ENCODE measurements at places on chromosomes 4 and X.
A peak's percentile ranks its signal among the peaks of the same experiment; 100 is the strongest.

DNA sequence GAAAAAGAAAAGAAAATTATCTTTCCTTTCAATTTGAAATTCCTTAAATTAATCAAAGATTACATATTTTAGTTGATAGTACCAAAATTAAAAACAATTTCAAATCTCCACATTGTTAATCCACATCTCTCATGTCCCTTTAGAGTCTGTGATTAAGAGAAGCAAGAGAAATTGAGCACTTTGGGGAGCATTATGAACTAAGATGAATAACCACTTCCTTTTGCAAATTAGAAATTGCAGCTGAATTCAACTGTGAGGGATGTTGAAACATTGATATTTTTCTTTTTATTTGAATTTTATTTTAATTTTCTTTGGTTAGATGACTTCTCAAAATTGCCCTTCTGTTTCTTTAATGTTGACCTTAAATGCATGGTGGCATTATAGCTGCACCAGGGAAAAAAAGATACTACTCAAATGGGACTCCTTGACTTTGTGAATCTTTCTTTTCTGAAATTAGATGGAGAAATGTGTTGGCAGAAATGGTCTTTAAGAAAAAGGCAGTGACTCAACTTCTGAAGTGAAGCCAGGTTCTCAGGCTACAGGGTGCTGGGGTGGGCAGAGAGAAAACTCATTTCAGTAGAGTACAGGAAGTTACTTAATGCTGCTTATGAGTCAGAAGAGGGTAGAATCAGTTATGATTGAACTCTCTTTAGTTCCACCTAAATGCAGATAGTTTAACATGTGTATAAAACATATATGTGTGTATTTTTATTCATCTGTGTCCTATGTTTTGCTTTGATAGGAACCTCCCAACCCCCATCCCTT is 92.0 kb upstream of the TNIP3 start:
- DNase-seq, result peak; percentile 24

- no peak for DNase-seq
These were observed 15.1 kb upstream of the MAD2L1 start for GRCh38 chr4:120081726-120082125.

- no peak for DNase-seq
These were observed 245.1 kb downstream of the PPP3CA start for GRCh38 chr4:101102114-101102742.

DNA sequence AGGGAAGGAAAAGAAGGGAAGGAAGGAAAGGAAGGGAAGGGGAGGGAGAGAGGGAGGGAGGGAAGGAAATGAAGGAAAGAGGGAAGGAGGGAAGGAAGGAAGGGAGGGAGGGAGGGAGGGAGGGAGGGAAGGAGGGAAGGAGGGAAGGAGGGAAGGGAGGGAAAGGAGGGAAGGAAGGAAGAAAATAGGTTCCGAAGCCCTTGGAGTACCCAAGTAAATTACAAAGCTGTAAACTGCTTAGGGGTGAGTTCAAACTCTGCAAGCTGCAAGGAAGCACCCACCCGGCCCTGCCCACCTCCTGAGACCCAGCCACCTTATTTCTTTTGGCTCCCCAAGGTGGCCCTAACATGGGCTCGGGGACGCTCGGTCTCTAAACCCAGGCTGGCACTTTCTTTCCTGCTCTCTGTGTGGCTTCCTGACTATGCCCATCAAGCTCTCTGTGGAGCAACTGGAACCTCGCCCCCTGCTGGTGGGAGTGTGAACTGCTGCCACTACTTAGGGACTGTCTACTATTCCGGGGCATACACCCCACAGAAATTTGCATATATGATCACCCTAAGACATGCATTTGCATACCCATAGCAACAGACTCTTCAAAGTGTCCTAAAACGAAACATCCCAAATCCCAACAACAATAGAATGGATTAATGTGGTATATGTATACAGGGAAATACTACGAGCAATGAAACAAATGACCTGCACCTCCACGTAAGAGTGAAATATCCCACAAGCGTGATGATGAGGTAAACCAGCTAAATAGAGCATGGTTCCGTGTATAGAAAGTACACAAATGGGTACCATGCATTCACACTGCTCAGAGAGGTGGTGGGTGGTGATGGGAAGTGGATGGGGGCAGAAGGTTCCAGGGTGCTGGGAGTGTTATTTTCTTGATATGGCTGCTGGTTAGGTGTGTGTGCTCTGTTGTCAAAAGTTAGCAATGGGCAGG is 151.7 kb upstream of the TBL1X start:
- DNase-seq, result peak; percentile 16

- peak; percentile 10 for DNase-seq
These were observed 373 bp downstream of the ELOVL6 start for GRCh38 chr4:110198049-110198434.

DNA sequence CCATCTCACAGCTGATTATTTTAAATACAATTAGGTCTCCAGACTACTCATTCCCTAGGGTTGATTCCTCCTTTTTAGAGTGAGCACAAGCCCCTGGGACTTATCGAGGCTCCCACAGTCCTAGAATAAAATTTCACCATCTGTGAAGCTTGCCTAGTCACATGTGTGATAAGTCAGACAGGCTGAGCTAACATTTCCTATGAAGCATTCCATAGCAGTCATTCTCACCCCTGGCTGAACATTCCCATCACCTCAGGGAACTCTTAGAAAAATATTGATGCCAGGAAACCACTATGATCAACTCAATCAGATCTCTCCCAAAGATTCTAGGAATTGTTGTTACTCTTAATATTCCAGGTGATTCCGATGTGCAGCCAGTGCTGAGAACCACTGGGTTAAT is 37.7 kb downstream of the ARHGEF9 start:
- DNase-seq, result no peak

- DNase-seq, result no peak
These were observed 484 bp downstream of the GALNTL6 start for GRCh38 chr4:171813526-171814250.

DNA sequence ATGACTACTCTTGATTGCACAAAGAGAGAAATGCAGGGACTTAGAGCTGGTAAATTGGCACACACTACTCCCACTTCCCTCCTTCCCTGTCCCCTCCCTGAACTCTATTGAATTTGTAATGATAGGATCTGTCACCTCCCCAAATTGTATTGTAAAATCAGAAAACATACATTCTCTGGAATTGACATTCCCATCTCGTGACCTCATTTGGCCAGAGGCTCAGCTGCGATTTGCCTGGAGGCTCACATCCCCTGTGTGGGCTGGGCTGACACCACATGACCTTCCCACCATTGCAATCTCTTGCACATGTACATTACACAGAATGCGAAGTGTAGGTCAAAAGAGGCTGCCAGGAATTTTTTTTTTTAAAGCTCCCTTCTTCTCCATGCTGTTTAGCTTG is 172.1 kb downstream of the MID1IP1 start:
- no peak for DNase-seq

DNA sequence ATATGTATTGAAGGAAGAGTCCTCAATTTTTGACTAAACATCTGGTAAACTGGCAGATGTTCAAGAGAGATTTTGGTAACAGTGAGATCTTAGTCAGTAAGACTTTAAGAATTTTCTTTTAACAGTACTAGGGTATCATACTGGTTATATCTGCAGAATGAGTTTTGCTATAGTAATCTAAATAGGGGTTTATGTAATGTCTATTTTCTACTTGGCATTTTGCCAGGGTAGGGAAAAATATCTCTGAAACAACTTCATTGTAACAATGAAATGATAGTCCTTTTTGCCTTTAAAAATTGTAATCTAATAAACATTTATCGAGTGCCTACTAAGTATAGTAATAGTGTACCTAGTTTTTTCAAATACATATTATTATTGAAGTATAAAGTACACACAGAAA is 32.1 kb downstream of the XK start:
- no peak for DNase-seq

GRCh38 chrX:108640817-108641216 is 95.5 kb downstream of the IRS4 start:
- DNase-seq, result no peak

- no peak for DNase-seq
These were observed 1.6 kb downstream of the OPRPN start for GRCh38 chr4:70399319-70399718.

- DNase-seq, result no peak
These were observed 7.7 kb downstream of the NAT8L start for GRCh38 chr4:2066571-2067445.

GRCh38 chr4:115657991-115658650 is 544.7 kb upstream of the NDST4 start:
- DNase-seq, result no peak

- no peak for DNase-seq
These were observed 464.3 kb downstream of the TMA16 start for GRCh38 chr4:163958751-163959150.

DNA sequence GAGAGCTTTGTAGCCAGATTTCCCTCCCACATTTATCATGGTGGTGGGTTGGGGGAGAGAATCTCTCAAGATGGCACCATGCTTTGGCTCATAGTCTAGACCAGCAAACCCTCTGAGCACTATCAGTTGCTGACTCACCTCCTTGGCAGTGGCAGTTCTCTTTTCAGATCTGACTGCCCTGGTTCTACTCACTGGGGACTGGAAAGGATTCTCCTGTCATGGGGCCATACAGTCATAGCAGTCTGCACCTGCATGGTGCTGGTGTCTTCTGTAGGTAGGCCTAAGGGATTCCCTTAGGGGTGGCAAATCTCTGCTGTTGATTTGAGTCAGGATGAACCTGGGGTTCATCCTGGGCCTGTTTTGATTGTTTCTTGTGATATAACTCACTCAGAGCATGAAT is 2.6 kb downstream of the TEX13B start:
- no peak for DNase-seq

DNA sequence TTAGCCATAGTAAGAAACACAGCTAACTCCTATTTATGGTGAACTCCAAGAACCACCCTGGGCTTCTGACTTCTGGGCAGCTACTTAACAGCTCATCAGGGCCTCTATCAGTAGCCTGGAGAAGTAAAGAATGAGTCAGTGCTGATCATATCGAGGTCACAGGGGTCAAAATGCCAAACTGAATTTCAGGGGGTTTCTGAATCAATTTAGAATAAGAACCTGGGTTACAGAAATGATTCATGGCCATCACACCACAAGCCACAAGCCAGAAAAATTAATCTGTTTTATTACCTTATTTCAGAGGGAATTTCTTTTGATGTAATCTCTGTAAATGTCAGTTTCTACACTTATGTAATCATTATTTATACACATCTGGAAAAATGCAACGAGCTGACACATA is 64.4 kb downstream of the CHST7 start:
- no peak for DNase-seq

- no peak for DNase-seq
These were observed 215.3 kb upstream of the FAM9B start for GRCh38 chrX:9249051-9249846.

GRCh38 chr4:150381609-150382008 is 200.3 kb upstream of the MAB21L2 start:
- no peak for DNase-seq

- DNase-seq, result no peak
These were observed 17.4 kb downstream of the ARHGAP24 start for GRCh38 chr4:85492336-85492735.

GRCh38 chr4:169765835-169766234 is 8.1 kb upstream of the HPF1 start:
- no peak for DNase-seq

DNA sequence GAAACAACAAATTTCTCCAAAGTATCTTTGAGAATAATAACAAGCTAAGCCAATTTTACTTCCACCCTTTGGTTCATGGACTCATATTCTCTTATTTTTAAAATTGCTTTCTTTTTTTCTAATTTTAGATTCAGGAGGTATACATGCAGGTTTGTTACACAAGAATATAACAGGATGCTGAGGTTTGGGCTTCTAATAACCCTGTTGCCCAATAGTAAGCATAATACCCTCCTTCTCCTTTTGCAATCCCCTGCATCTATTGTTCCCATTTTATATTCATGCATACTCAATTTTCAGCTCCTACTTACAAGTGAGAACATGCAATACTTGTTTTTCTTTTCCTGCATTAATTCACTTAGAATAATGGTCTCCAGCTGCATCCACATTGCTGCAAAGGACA is 202.3 kb upstream of the FSTL5 start:
- DNase-seq, result no peak

DNA sequence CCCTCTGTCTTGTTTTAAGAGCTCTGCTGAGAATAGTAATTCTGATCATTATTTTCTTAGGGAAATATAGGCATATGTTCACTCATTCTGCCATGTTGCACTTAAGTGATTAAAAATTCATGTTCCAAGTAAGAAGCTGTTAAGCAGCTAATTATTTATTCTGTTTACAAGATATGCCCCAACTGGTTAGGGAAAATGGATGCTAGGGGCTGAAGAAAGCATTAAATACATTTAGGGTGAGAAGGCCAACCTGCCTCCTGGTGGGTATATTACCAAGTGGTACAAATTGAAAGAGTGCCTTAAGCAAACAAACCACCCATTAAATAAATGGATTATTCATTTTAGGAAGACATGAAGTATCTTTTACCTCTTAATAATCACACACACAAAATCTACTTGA is 392.6 kb upstream of the EPHA5 start:
- DNase-seq, result no peak

DNA sequence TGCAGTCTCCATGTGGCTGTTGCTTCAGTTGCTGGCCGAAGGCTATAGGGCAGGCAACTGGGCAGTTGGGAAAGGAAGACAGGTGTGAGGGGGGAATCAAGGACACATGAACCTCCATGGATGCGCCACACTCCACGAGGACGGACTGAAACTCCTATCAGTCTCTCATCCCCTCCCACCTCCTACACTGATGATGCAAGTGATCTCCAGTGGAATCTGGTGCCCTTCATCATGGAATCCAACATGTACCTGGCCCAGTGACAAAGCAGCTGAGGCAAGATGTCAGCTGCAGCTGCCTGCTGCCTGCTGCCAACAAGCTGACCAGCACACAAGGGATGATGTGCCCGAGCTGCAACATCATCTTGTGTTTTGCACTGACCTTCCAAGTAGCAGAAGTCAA is 26.0 kb upstream of the MGST2 start:
- no peak for DNase-seq

GRCh38 chrX:40131654-40132337 is 34.0 kb upstream of the BCOR start:
- no peak for DNase-seq

DNA sequence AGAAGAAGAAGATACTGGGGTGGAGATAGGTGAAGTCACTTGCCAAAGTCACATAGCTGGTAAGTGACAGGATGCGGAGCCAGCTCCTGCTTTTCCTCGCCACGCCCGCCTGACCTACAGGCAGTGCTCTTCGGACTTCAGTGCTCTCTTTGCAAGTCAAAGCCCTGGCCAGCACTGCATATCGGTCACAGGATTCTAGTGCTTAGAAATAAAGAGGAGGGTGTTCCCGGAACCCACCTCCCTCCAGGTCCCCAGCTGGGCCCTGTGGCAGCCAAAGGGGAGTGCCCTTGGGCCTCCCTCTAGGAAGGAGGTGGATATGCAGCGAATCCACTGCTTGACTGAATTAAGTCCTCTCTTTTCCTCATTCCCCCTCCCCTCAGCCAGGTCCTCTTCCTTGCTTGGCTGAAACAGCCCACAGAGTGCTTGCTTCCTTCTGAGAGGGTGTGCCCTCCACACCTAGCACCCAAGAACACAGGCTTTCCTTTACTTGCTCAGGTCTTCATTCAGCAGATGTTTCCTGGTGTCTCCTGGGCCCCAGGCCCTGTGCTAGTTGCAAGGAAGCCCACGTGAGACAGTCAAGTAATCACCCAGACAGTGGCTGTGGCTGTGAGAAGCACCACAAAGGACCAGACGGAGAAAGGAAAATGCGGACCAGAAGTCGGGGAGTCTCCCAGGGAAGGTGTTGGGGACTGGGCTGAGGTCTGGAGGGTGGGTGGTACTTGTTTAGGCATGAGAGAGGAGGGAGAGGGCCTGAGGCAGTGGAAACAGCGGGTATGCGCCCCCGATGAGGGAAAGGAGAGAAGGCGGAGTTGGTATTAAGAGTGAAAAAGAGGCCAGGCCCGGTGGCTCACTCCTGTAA is 14.0 kb upstream of the HMGB3 start:
- no peak for DNase-seq
